Naive thymus-derived CD4-positive, alpha-beta T cell (primary cell): ENCODE measurements at places on chromosomes 13 and 19. TPM values are rescaled to one million over a fixed set of nuclear protein-coding genes. Genes with fewer than 3 reads are reported as not detected.

GRCh38 chr13:20684546-20684945, 19.0 kb upstream of the IL17D start:
- H3K27me3 ChIP-seq, result no peaks in the 10 kb centered on the region
- no peaks in the 10 kb centered on the region for H3K36me3 ChIP-seq
- no peaks in the 10 kb centered on the region for H3K4me1 ChIP-seq
- no peak overlapping the region for H3K27ac ChIP-seq
- H3K4me3 ChIP-seq, result no peak overlapping the region

GRCh38 chr13:40874138-40874779, 84.8 kb downstream of the SLC25A15 start:
- H3K4me3 ChIP-seq, result no peak overlapping the region
- DNase-seq, result no peak
- no peaks in the 10 kb centered on the region for H3K36me3 ChIP-seq
- no peaks in the 10 kb centered on the region for H3K27me3 ChIP-seq
- no peak overlapping the region for H3K27ac ChIP-seq

DNA sequence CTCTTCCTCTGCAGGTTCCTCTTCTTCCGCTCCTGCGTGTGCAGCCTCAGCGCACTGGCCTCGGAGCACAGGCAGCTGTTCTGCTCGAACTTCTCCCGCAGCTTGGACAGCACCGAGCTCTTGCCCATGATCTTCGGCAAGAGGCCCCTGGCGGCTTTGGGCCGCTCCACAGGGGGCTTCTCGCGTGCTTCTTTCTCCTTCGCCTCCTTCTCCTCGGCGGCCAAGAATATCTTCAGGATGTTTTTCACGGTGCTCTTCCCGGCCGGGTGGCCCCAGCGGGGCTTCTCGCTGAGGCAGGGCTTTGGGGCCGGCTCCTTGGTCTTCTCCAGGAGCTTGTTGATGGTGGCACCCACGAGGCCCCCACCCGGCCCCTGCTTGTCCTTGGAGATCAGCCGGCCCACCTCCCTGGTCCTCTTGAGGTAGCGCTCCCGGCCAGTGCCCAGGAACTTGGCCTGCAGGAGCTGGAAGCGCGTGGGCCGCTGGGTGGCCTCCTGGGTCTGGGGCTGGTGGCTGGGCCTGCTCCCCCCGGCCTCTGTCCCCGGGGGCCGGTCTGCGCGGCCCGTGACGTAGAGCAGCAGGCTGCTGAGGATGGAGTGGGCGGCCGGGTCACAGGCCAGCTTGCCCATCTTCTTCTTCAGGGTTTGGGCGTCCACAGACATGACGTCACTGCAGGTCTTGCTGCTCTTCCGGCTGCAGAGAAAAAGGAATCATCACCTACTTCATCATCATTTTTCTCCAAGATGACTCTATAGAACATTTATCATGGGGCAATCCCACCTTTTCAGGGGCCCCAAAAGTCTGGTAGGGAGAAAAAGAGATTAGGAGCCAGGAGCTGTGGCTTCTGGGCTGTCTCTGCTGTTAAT, 43.8 kb upstream of the GRTP1 start:
- H3K36me3 ChIP-seq, result no peaks in the 10 kb centered on the region
- H3K4me1 ChIP-seq, result no peaks in the 10 kb centered on the region
- no peaks in the 10 kb centered on the region for H3K27me3 ChIP-seq
- no peak for DNase-seq
- H3K4me3 ChIP-seq, result no peak overlapping the region

- H3K27ac ChIP-seq, result no peak overlapping the region
- H3K27me3 ChIP-seq, result no peaks in the 10 kb centered on the region
- H3K36me3 ChIP-seq, result no peaks in the 10 kb centered on the region
- no peak for DNase-seq
These were observed 143.8 kb upstream of the ZNF507 start for GRCh38 chr19:32201636-32202051.

GRCh38 chr13:29547153-29547552, 48.3 kb downstream of the SLC7A1 start:
- peaks cover 46% of the 10 kb centered on the region for H3K36me3 ChIP-seq
- H3K4me1 ChIP-seq, result no peaks in the 10 kb centered on the region
- DNase-seq, result no peak

DNA sequence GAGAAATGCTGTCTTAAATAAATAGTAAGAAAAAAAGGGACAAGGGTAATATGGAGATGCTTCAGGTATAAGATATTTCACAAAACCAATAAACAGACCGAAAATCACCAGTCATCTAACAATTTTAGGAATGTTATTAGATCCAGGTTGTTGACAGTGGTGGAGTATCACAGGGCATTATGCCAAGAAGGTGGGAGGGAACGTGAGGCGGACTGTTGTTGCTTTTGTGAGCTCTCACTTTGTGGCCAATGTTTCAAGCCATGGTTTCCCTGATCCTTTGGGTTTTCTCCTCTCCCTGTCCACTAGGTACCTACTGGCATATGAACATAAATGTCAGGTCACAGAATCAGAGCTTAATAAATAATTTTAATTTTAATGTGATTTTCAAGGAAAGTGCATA, 790.3 kb upstream of the SLITRK1 start:
- no peaks in the 10 kb centered on the region for H3K4me1 ChIP-seq
- no peaks in the 10 kb centered on the region for H3K27me3 ChIP-seq
- no peak for DNase-seq
- H3K4me3 ChIP-seq, result no peak overlapping the region
- H3K36me3 ChIP-seq, result no peaks in the 10 kb centered on the region

GRCh38 chr13:51453959-51454703, 1.3 kb upstream of the INTS6 start:
- peak overlapping the region; percentile 74 for H3K4me3 ChIP-seq
- H3K27me3 ChIP-seq, result no peaks in the 10 kb centered on the region
- no peak for DNase-seq
- peaks cover 32% of the 10 kb centered on the region for H3K4me1 ChIP-seq
- peak overlapping the region; percentile 96 for H3K27ac ChIP-seq
- peaks cover 21% of the 10 kb centered on the region for H3K36me3 ChIP-seq

Gene FCHO1
- total RNA-seq, result 103 TPM

Gene ZNF416
- total RNA-seq, result 4.4 TPM

GRCh38 chr19:51779181-51779580, 15.8 kb upstream of the FPR3 start:
- H3K4me1 ChIP-seq, result no peaks in the 10 kb centered on the region
- no peak overlapping the region for H3K27ac ChIP-seq
- H3K4me3 ChIP-seq, result no peak overlapping the region
- peaks cover 8% of the 10 kb centered on the region for H3K27me3 ChIP-seq

DNA sequence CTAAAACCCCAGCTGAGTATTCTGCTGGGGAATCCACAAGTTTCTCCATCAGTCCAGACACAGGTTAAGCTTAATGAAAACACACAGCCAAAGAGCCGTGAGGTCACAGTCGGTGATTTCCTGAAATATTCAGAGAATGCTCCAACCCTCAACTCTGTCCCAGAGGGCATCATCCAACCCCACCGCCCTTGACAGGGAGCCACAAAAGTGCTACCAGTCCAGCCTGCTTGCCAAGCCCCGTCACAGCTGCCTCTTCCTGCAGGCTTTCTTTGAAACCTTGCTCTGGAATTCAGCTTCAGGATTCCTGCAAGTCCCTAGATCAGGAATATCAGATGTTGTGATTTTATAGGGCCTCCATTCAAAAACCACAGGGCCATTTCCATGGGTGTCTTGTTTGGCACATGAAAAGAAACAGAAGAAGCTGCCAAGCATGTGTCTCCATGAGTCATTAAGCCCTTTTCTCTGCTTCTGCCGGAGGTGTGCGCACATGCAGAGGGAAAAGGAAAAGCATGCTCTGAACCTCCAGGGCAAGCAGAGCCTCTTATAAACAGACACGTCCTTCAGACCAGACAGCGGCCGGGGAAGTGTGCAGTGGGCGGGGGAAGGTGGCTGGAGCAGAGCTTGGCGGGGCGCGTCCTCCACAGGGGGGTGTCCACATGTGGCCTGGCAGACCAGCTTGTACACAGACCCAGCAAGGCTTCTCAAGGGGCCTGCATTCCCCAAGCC, 164.7 kb downstream of the KATNAL1 start:
- H3K36me3 ChIP-seq, result no peaks in the 10 kb centered on the region
- H3K27me3 ChIP-seq, result no peaks in the 10 kb centered on the region
- no peak overlapping the region for H3K4me3 ChIP-seq
- no peak overlapping the region for H3K27ac ChIP-seq
- H3K4me1 ChIP-seq, result peaks cover 47% of the 10 kb centered on the region

DNA sequence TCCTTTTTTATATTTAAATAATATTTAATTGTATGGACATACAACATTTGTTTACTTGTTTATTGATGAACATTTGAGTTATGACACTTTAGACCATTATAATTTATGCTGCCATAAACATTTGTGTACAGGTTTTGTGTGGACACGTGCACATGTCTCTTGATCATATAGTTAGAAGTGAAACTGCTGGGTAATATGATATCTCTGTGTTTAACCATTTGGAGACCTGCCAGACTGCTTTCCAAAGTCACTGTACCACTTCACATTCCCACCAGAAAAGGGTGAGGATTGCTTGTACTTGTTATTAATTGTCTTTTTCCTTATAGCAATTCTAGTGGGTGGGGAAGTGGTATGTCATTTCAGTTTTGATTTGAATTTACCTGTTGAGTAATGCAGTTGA, 145.6 kb upstream of the KLHL1 start:
- H3K4me1 ChIP-seq, result no peaks in the 10 kb centered on the region
- DNase-seq, result no peak
- no peak overlapping the region for H3K4me3 ChIP-seq
- no peaks in the 10 kb centered on the region for H3K36me3 ChIP-seq
- H3K27ac ChIP-seq, result no peak overlapping the region

- H3K27ac ChIP-seq, result no peak overlapping the region
- no peaks in the 10 kb centered on the region for H3K36me3 ChIP-seq
- no peaks in the 10 kb centered on the region for H3K27me3 ChIP-seq
- no peak overlapping the region for H3K4me3 ChIP-seq
These were observed 33.7 kb downstream of the SIAH3 start for GRCh38 chr13:45817833-45818232.

Gene TYROBP
- not detected in 2 replicates for total RNA-seq

DNA sequence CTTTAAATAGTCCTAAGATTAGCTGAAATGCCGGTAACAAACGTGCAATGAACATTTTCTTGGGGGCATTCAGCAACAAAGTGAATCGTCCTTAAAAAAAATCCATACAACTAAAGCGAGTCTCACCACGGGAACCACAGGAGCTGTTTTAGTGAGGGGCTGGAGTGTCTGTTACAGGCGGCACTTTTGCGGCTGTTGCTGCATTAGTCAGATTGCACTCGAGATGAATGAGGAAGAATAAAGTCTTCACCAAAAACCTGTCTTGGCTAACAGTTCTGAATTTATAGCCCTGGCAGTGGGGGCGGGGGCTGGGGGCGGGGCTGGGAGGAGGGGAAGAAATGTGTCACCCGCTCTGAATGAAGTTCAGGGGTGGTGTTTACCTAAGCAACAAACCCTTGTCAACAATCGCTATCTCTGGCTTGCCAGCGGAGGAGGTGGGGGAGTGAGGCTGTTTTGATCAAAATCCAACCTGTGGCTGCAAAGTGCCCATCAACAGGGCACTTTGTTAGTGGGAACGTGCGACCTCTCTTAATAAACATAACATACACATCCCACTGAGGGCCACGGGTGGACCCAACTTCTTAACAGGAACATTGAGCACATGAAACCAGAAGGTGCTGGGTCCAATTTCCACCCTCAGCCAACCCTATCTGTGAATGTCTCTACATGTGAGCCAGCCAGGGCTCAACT, 44.5 kb downstream of the RFX2 start:
- H3K4me1 ChIP-seq, result no peaks in the 10 kb centered on the region
- H3K36me3 ChIP-seq, result no peaks in the 10 kb centered on the region
- H3K27me3 ChIP-seq, result no peaks in the 10 kb centered on the region
- DNase-seq, result no peak
- no peak overlapping the region for H3K4me3 ChIP-seq

DNA sequence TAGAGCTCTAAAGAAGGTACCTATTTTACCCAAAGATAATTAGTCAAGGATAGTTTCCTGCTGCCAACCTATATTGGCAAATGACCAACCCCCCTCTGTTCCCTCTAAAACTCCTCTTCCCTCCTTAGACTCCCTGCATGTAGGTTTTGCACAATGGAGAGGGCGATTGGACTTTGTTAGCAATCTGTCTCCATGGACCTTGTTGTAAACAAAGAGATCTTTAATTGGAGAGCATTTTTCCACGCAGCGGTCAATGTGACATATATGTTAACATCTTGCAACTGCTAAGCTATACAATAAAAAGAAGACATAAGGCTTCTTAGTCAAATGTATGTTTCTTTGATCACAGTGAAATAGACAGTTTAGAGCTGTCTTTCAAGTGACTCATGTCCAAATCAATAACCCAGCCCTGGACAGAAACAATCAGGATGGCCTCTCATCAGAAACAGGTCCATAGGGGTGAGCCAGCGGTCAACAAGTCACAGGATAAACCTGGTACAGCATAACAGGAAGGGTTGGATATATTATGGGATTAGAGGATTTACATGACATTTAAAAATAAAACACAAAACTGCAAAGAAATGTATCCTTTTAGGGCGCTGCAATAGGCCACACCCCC, 69.7 kb upstream of the UBL3 start:
- H3K27me3 ChIP-seq, result no peaks in the 10 kb centered on the region
- H3K4me1 ChIP-seq, result no peaks in the 10 kb centered on the region
- no peaks in the 10 kb centered on the region for H3K36me3 ChIP-seq
- no peak for DNase-seq

Gene ZNF578
- total RNA-seq, result 0.20 and 0.75 TPM in 2 replicates

Gene SUGT1
- total RNA-seq, result 36.9 TPM

DNA sequence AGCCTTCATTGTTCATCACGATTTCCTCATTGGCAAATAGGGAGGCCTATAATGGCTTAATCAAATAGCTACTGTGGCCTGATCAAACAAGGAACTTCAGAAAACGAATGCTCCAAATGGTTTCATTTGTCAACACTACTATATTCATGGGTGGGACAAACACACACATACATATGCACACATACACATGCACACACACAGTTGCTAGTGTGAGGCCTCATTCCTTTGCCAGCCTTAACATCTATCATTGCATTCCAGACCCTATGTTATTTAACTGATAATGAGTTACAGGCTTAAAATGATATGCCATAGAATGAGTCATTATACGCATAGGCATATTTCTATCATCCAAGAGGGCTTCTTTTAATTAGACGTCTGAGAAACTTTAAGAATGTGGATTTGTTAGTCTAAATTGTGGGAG, 140.2 kb downstream of the KLF5 start:
- no peaks in the 10 kb centered on the region for H3K27me3 ChIP-seq
- H3K36me3 ChIP-seq, result no peaks in the 10 kb centered on the region
- no peak overlapping the region for H3K4me3 ChIP-seq
- no peak for DNase-seq
- H3K4me1 ChIP-seq, result no peaks in the 10 kb centered on the region
- no peak overlapping the region for H3K27ac ChIP-seq

Gene NLRP9
- total RNA-seq, result not detected

DNA sequence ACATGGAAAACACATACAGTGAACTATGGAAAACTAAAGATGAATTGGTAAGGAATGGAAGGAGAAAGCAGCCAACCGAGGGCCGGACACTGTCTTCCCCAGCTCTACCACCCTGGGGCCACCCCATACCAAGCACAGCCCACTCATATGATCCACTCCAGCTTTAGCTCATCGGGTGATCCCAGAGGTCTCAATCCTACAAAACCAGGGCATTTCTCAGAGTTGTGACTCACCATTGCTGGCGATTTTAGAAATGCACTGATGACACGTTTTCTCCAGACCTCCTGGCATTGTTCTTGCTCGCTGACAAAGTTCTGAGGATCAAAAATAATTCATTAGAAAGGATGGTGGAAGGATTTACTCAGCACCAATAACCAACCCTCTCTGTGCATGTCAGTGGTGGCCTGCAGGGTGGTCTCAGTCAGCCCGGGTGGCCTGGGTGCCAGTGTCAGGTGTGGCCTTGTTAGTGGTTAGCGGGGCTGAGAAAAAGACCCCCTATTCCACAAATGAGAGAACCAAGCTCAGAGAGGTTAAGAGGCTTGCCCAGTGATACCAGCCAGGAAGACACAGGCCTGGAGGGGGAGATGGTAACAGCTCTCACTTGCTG, 6.6 kb downstream of the TMEM272 start:
- no peaks in the 10 kb centered on the region for H3K27me3 ChIP-seq
- H3K27ac ChIP-seq, result no peak overlapping the region
- DNase-seq, result no peak

Gene LMTK3
- total RNA-seq, result 19.2 TPM
